ENCODE measurements at places on chromosomes 12 and 14.

- H3K27ac ChIP-seq, result no peak overlapping the region
- no peak for DNase-seq
- H3K36me3 ChIP-seq, result no peaks in the 10 kb centered on the region
- H3K27me3 ChIP-seq, result no peaks in the 10 kb centered on the region
- peaks cover 10% of the 10 kb centered on the region for H3K4me1 ChIP-seq
Observed at GRCh38 chr12:65666876-65667275, 157.4 kb upstream of the HMGA2 start.

DNA sequence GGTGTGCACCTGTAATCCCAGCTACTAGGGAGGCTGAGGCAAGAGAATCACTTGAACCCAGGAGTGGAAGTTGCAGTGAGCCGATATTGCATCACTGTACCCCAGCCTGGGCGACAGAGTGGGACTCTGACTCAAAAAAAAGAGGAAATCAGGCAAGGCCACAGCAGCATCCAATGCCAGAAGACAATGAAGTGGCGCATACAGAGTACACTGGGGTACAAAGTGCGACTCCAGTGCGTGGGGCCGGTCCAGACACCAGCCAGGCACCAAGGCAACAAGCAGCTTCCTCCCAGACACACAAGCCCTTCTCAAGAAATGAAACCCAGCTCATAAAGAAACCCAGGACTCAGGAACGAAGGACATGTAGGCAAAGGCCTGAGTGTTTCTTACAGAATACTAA is 28.2 kb downstream of the TTC7B start:
- DNase-seq, result no peak
- peaks cover 5% of the 10 kb centered on the region for H3K36me3 ChIP-seq
- no peak overlapping the region for H3K27ac ChIP-seq
- no peak overlapping the region for H3K4me3 ChIP-seq

- no peak overlapping the region for H3K27ac ChIP-seq
- H3K36me3 ChIP-seq, result no peaks in the 10 kb centered on the region
- H3K27me3 ChIP-seq, result no peaks in the 10 kb centered on the region
- no peak for DNase-seq
- 0 out of 2 replicates have a peak, but pooled peaks cover 3% of the 10 kb centered on the region for H3K4me1 ChIP-seq
Observed at GRCh38 chr12:90519285-90519684, 435.7 kb downstream of the CCER1 start.

DNA sequence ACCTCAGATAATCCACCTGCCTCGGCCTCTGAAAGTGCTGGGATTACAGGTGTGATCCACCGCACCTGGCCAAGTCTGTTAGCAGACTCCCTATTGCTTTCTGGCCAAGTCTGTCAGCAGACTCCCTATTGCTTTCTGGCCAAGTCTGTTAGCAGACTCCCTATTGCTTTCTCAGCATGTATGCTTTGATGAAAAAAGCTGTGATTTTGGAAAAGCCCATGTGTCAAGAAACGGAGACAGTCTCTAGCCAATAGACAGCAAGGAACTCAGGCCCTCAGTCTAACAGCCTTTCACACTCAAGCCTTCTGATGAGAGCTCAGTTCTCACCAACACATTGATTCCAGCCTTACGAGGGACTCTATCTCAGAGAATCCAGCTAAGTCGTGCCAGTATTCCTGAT is 158.8 kb upstream of the KRR1 start:
- no peaks in the 10 kb centered on the region for H3K27me3 ChIP-seq
- no peak overlapping the region for H3K4me3 ChIP-seq
- H3K36me3 ChIP-seq, result no peaks in the 10 kb centered on the region
- H3K4me1 ChIP-seq, result peaks cover 17% of the 10 kb centered on the region
- H3K27ac ChIP-seq, result no peak overlapping the region

DNA sequence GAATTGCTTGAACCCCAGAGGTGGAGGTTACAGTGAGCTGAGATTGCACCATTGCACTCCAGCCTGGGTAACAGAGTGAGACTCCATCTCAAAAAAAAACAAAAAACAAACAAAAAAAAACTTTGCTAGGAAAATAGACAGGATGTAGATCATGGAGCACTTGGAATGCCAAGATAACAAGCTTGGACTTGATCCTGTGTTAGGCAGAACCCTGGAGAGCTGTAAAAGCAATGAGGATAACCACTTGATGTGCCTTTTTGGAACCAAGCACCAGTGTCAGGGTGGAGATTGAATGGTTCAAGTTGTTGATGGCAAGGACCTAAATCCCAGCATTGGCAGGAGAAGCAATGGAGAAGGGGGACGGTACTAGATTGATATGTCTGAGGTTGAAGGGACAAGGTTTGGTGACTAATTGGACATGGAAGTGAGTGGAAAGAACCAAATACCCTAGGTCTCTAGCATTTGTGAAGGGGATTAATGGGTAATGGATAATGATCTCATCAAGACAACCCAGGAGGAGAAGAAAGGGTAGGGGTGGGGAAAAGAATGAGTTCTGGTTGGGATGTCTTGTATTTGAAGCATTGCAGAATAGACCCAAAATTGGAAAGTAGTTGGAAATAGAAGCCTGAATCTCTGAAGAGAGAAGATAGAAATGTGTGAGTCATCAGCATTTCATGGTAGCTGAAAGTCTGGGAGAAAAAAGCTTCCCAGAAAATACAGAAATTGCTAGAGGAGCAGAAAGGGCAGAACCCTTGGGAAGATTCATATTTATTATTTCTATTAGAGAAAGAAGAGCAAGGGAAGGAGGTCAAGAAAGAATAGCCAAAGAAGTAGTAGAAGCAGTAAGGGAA is 176.7 kb downstream of the NUAK1 start:
- no peaks in the 10 kb centered on the region for H3K27me3 ChIP-seq
- no peak overlapping the region for H3K27ac ChIP-seq
- H3K36me3 ChIP-seq, result no peaks in the 10 kb centered on the region
- H3K4me3 ChIP-seq, result no peak overlapping the region
- DNase-seq, result no peak

DNA sequence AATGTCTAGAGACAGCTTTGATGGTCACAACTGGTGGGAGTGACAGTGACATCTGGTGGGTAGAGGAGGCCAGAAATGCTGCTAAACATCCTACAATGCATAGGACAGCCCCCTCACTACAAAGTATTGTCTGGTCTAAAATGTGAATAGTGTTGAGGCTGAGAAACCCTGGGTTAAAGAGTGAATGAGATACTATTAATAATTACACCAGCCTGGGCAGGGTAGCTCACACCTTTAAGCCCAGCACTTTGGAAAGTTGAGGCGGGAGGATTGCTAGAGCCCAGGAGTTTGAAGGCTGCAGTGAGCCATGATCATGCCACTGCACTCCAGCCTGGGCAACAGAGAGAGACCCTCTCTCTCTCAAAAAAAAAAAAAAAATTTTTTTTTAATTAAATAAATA is 11.1 kb downstream of the SVOP start:
- H3K4me3 ChIP-seq, result no peak overlapping the region
- no peaks in the 10 kb centered on the region for H3K36me3 ChIP-seq
- no peak overlapping the region for H3K27ac ChIP-seq
- no peaks in the 10 kb centered on the region for H3K4me1 ChIP-seq

- H3K27ac ChIP-seq, result no peak overlapping the region
- H3K27me3 ChIP-seq, result no peaks in the 10 kb centered on the region
- DNase-seq, result peak; percentile 55
- peaks cover 16% of the 10 kb centered on the region for H3K4me1 ChIP-seq
Observed at GRCh38 chr12:13165617-13166041, 30.9 kb upstream of the EMP1 start.

DNA sequence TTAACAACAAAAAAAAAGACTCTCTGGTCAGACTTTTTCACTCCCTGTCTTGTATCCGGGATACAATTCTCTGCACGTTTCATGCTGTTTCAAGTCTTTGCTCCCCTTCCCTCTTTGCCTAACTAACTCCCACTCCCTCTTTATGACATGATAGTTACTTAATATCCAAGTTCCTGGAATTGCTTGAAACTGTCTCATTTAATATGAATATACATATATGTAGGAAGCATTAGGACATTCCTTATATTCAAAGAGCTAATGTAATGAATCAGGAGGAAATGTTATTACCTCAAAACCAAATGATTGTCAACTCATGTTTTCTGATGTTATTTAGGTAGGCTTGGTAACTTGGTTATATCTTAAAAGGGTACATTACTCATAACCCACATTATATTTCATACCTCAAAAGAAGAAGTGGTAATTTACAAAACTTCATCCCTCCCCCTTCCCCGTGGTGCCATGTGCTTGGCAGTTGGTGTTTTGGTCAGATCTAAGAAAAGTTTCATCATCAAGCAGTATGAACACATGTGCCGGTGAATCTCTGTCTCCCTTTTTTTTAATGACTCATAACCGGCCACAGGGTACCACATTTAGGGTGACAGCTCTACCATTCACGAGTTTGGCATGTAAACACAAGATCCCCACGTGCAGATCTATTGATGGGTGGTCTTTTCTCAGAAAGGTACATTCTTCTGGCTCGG is 56.5 kb downstream of the HCAR2 start:
- H3K4me3 ChIP-seq, result no peak overlapping the region
- no peaks in the 10 kb centered on the region for H3K27me3 ChIP-seq
- no peak overlapping the region for H3K27ac ChIP-seq
- H3K4me1 ChIP-seq, result peaks cover 6% of the 10 kb centered on the region
- H3K36me3 ChIP-seq, result no peaks in the 10 kb centered on the region
- peak; percentile 11 for DNase-seq

DNA sequence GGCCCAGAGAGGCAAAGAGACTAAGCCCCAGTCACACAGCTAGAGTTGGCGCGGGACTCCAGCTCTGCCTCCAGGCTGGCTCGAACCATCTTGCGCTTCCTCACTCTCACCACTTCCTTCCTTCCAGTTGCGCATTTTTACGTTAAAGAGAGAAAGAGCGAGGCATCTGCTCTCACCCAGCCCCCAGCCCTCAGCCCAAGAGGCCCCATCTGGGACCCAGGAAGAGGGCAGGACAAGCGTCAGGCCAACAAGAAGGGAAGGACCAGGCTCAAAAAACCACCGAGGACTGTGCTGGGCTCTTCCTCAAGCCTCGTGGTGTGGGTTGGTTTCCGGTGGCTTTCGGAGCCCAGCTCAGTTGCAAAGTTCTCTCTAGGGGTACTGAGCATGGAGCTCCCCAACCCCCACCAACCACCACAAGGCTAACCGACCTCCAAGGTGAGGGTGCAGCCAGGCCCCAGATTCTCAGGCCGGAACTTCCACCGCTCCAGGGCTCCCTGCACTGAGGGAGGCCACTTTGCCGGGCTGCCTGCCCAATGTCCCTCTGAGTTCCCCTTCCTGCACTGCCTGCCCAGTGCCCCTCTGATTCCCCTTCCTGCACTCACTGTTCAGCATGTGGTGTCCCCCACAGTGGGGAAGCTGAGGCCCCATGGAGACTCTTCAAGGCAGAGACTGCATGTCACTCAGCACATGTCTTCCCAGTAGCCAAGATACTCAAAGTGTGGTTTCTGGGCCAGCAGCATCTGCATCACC is 35.9 kb downstream of the TESC start:
- H3K27me3 ChIP-seq, result no peaks in the 10 kb centered on the region
- no peaks in the 10 kb centered on the region for H3K36me3 ChIP-seq
- no peaks in the 10 kb centered on the region for H3K4me1 ChIP-seq
- H3K27ac ChIP-seq, result no peak overlapping the region
- no peak overlapping the region for H3K4me3 ChIP-seq

DNA sequence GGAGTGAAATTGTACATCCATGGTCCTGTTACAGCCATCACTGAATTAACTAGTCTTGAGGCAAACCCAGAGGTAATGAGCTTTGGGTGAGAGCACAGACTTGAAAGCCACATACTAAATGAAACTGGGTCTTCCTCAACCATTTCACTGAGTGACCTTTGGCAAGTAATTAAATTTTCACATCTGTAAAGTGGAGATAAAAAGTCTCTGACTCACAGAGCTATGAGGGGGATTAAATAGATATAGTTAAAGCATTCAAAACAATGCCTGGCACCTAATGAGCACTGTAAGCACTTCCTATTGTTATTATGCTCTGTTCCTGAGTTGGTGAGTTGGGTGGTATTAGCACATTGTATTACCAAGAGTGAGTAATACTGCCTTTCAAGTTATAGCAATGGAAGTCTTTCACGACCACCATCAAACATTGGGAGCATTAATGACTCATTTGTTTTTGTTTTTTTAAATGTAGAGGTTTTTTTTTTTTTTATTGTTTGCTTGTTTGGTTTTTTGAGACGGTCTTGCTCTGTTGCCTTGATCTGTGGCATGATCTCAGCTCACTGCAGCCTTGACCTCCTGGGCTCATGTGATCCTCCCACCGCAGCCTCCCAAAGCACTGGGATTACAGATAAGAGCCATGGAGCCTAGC is 12.5 kb upstream of the STRN3 start:
- no peaks in the 10 kb centered on the region for H3K4me1 ChIP-seq
- H3K27ac ChIP-seq, result no peak overlapping the region
- no peaks in the 10 kb centered on the region for H3K27me3 ChIP-seq
- no peak for DNase-seq
- H3K4me3 ChIP-seq, result no peak overlapping the region

GRCh38 chr14:32345311-32345791 is 16.3 kb downstream of the AKAP6 start:
- no peak overlapping the region for H3K27ac ChIP-seq
- no peak overlapping the region for H3K4me3 ChIP-seq
- no peak for DNase-seq
- H3K27me3 ChIP-seq, result no peaks in the 10 kb centered on the region

DNA sequence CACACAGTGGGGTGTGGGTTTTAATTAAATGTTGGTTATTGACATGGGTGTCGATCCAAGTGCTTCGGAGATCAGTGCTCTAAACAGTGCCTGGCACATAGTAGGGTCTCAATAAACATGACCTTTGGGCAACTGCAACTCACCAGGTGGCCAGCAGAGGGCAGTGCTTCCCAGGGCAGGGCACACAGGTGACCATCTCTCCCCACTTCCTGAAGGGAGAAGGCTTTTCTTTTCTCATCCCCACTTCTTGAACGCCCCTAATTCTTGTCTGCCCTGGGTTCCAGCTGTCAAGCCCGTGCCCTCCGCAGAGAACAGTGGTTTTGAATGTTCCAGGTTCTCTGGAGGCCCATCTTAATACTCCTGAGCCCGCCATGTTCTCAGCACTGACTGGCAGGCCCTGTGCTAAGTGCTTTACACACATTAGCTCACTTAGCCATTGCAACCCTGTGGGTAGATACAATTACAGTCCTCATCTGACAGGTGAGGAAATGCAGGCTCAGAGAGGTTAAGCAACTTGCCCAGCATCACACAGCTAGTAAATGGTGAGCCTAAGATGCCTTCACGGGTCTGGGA is 16.3 kb downstream of the RAPGEF3 start:
- peak; percentile 74 for DNase-seq
- no peak overlapping the region for H3K27ac ChIP-seq
- H3K4me3 ChIP-seq, result no peak overlapping the region
- H3K27me3 ChIP-seq, result peaks cover 10% of the 10 kb centered on the region
- H3K36me3 ChIP-seq, result no peaks in the 10 kb centered on the region

DNA sequence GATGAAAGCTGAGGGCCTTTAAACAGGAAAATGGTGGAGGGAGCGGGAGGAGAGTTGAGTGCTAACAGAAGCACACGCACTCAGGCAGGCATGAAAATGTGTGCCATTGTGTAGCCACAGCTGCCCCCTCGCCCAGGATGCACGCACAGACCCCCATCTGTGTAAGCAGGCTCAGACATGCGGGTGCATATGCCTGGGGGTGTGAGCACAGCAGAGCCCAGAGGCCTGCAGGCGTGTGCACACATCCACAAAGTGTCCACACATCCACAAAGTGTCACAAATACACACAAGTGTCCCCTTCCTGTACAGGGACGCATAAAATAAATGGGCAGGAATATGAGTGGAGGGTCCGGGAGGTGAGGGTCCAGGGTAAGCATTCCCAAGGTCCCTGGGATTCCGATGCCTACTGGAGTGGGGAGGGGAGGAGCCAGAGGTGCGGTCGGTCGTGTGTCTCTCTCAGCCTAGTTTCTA is 805 bp upstream of the KRT7 start:
- no peak for DNase-seq
- H3K4me1 ChIP-seq, result peaks cover 9% of the 10 kb centered on the region
- no peaks in the 10 kb centered on the region for H3K27me3 ChIP-seq
- H3K36me3 ChIP-seq, result no peaks in the 10 kb centered on the region

- H3K36me3 ChIP-seq, result peaks cover 5% of the 10 kb centered on the region
- H3K27me3 ChIP-seq, result no peaks in the 10 kb centered on the region
- no peak overlapping the region for H3K4me3 ChIP-seq
- H3K27ac ChIP-seq, result no peak overlapping the region
Observed at GRCh38 chr12:110548678-110549077, 34.4 kb downstream of the PPTC7 start.
